ENCODE measurements at places on chromosomes 16 and 17.
A peak's percentile ranks its signal among the peaks of the same experiment; 100 is the strongest.

GRCh38 chr17:36910513-36910912 lies 26.8 kb upstream of the LHX1 start:
- no peaks in the 10 kb centered on the region for H3K36me3 ChIP-seq
- no peak for DNase-seq
- no peaks in the 10 kb centered on the region for H3K27me3 ChIP-seq

DNA sequence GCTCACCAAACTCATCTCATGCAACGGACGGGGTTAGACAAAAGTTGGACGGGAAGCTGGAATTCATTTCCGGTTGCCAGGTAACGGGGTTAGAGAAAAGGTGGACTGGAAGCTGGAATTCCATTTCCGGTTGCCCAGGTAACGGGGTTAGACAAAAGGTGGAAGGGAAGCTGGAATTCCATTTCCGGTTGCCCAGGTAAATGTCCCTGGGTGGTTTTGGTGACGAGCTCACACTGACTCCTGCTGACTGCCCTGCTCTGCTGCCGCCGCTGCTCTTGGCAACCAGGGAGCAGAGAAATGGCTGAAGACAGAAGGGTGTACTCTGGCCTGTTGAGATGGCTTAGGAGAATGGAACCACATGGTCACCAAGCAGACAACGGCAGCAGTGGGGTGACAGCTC lies 170.3 kb upstream of the RPH3AL start:
- H3K27ac ChIP-seq = no peak overlapping the region
- H3K4me3 ChIP-seq = no peak overlapping the region
- no peak for DNase-seq

DNA sequence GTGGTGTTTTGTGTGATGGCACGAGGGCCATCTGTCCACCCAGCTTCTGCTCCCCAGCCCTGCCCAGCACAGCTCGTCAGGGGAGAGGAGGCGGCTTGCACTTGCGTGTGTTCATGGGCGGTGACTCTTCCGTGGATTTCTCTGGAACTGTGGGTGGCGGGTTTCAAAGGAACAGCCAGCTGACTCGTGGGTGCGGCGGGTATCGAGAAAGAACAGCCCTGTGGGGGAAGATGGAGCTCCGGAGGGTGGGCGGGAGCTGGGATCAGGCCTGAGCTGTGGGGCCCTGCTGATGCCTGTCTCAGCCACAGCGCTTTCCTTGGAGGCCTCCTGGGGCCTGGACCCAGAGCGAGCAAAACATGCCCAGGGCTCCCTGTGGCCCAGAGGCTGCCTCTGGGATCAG lies 13.2 kb downstream of the NAGPA start:
- H3K4me3 ChIP-seq = no peak overlapping the region
- H3K27me3 ChIP-seq = no peaks in the 10 kb centered on the region
- no peaks in the 10 kb centered on the region for H3K36me3 ChIP-seq
- peaks cover 2% of the 10 kb centered on the region for H3K4me1 ChIP-seq

DNA sequence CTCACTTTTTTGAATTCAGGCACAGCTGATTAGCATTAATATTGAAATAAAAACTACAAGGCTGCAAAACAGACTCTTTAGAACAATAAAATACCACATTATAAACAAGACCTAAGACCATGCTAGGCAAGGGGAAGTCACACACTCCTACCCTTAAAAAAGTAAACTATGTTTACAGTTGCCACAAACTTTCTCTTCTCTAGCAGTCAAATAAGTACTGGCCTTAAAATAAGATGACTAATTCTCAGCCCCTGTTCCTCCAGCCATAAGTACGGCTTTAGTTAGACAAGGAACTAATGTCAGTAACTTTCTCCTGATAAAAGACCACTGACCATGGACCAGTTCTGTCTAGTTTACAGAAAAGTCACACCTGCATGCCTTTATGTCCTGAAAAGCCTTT lies 19.5 kb upstream of the CPHXL start:
- no peaks in the 10 kb centered on the region for H3K36me3 ChIP-seq
- no peak overlapping the region for H3K4me3 ChIP-seq
- no peak for DNase-seq
- no peaks in the 10 kb centered on the region for H3K4me1 ChIP-seq
- no peaks in the 10 kb centered on the region for H3K27me3 ChIP-seq

GRCh38 chr16:75576384-75576811 lies 10.2 kb downstream of the GABARAPL2 start:
- H3K36me3 ChIP-seq = peaks cover 8% of the 10 kb centered on the region
- DNase-seq = no peak
- H3K27ac ChIP-seq = no peak overlapping the region
- no peaks in the 10 kb centered on the region for H3K27me3 ChIP-seq

GRCh38 chr16:66800856-66801255 lies 528 bp downstream of the TERB1 start:
- H3K27ac ChIP-seq = no peak overlapping the region
- H3K4me1 ChIP-seq = no peaks in the 10 kb centered on the region
- no peak for DNase-seq
- H3K36me3 ChIP-seq = peaks cover 16% of the 10 kb centered on the region

DNA sequence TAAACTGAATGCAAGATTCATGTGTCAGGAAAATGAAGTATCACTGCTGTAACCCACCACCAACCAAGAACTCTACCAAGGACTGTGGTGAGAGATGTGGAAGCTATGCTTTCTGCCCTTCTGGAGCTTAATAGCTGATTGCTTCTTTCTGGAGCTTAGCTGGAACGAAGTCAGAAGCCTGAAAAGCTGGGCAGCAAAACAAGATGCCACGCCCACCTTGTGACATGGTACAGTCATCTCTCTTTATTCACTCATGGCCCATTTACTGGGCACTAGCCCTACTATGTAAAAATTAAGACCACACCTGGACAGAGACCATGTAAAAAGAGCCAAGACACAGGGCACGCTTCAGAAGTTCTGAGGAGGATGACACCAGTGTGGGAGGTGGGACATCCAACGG lies 48.1 kb downstream of the TEX2 start:
- H3K36me3 ChIP-seq = peaks cover 10% of the 10 kb centered on the region
- H3K27me3 ChIP-seq = no peaks in the 10 kb centered on the region
- H3K27ac ChIP-seq = no peak overlapping the region
- no peaks in the 10 kb centered on the region for H3K4me1 ChIP-seq

DNA sequence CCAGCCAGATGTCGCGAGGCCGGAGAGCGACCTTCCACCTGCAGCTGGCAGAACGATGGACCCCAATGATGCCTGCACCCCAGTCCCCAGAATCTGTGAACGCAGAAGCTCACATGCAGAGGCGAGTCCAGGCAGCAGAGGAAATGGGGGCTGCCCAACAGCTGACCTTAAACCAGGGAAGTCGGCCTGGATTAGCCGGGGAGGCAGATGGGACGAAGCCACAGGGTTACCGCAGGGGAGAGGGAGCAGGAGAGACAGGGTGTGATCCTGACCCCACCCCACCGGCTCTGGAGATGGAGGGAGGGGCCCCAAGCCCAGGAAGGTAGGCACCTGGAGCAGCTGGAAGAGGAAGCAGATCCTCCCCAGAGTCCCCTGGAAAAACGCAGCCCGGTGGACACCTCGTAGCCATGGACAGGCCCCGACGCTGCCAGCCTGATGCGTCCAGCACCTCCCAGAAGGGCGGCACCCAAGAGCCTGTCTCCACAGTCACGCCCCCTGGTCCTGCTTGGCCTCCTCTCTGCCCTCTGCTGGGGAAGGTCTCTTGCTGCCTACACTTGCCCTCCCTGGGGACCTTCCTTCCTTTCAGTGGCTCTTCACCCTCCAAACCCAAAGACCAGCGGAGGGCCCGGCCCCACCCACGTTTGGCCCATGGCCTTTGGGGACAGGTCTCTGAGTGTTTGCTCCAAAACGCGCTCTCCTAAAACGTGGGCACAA lies 37.3 kb downstream of the PIEZO1 start:
- H3K4me1 ChIP-seq = peaks cover 15% of the 10 kb centered on the region
- no peak overlapping the region for H3K27ac ChIP-seq
- H3K27me3 ChIP-seq = no peaks in the 10 kb centered on the region
- no peaks in the 10 kb centered on the region for H3K36me3 ChIP-seq
- DNase-seq = peak; percentile 75

- no peaks in the 10 kb centered on the region for H3K4me1 ChIP-seq
- H3K27me3 ChIP-seq = no peaks in the 10 kb centered on the region
- DNase-seq = no peak
- H3K27ac ChIP-seq = no peak overlapping the region
- no peaks in the 10 kb centered on the region for H3K36me3 ChIP-seq
- H3K4me3 ChIP-seq = no peak overlapping the region
Measured at GRCh38 chr16:86317813-86318650, 192.3 kb upstream of the FOXF1 start.

DNA sequence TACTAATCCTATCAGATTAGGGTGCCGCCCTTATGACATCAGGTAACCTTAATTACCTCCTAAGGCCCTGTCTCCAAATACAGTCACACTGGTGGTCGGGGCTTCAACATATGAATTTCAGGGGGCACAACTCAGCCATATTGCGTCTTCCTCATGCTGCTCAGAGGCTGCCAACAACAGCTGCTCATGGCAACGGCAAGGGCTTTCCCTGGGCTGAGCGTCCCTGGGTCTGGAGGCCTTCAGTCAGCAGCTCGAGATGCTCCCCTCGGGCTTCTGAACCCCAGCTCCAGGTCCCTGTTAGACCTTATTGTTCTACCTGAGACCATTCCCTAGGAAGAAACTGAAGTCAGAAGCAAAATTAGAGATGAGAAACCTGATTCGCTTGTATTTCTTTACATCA lies 157.2 kb downstream of the TMEM132E start:
- no peak for DNase-seq
- no peak overlapping the region for H3K4me3 ChIP-seq
- no peaks in the 10 kb centered on the region for H3K4me1 ChIP-seq
- H3K36me3 ChIP-seq = no peaks in the 10 kb centered on the region

GRCh38 chr16:65619606-65620005 lies 497.7 kb upstream of the CDH11 start:
- H3K4me3 ChIP-seq = no peak overlapping the region
- H3K27ac ChIP-seq = no peak overlapping the region
- no peaks in the 10 kb centered on the region for H3K4me1 ChIP-seq
- no peaks in the 10 kb centered on the region for H3K27me3 ChIP-seq
- no peaks in the 10 kb centered on the region for H3K36me3 ChIP-seq
- DNase-seq = no peak

DNA sequence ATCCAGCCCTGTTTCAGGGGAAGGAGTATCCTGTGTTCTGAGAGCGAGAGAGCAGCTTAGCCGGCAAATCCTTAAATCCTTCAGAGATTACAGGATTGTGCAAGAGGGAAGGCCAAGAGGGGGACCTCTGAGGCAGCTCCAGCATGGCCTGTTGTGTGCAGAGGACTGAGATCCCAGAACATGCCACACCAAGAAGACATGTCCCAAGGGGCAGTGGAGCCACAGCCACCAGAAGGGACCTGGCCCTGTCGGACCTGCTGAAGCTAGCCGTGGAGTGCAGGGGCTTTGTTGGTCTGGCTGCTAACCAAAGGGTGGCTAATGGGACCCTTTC lies 1.6 kb upstream of the MRC2 start:
- no peak overlapping the region for H3K27ac ChIP-seq
- no peak overlapping the region for H3K4me3 ChIP-seq

GRCh38 chr16:79009896-79010295 lies 590.6 kb downstream of the MAF start:
- no peaks in the 10 kb centered on the region for H3K4me1 ChIP-seq
- H3K36me3 ChIP-seq = no peaks in the 10 kb centered on the region
- no peak overlapping the region for H3K27ac ChIP-seq
- H3K27me3 ChIP-seq = no peaks in the 10 kb centered on the region
- no peak for DNase-seq

DNA sequence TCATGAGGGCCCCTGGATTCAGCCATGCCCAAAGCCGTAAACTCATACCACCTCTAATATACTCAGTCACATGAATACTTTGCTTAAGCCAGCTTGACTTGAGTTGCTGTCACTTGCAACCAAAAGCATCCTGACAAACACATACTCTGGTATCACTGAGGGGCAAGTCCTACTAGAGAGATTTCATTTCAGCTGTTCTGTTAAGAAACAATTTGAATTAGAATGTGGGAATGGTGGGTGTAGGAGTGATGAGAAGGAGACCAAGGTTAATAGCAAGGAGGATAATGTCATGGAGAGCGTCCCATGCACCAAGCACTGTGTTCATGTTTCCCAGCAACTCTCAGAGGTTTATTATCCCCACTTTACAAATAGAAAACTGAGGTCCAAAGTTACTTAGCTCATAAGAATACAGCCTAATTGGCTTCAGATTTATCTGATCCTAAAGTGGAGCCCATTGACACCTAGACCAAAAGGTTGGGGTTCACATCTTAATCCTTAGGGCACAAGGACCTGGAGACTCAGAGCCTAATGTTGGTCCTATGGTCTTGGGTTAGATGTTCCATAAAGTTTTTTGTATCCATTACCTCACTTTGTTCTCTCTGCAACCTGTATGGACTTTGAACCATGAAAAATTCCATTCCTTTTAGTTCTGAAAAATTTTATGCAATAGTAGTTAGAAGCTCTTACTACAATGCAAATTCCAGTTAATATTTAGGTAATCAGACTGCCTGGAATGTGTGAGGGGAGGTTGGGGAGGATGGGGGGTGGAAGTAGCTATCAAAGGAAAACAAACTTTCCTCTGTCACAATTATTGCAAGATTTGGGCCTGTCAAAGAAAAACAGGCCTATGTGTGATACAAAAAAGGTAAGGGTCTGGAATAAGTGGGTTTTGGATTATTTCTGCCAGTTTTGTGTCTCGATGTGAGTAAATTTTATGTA lies 105.9 kb downstream of the IRX3 start:
- no peak for DNase-seq
- H3K27me3 ChIP-seq = no peaks in the 10 kb centered on the region

GRCh38 chr17:82647593-82648164 lies 565 bp downstream of the WDR45B start:
- H3K4me1 ChIP-seq = peaks cover 19% of the 10 kb centered on the region
- DNase-seq = peak; percentile 40
- peak overlapping the region; percentile 89 for H3K4me3 ChIP-seq
- peaks cover 14% of the 10 kb centered on the region for H3K36me3 ChIP-seq

GRCh38 chr16:3400446-3400778 lies 392 bp downstream of the ZSCAN32 start:
- peaks cover 8% of the 10 kb centered on the region for H3K4me1 ChIP-seq
- no peak for DNase-seq
- H3K27ac ChIP-seq = peak overlapping the region; percentile 58
- no peaks in the 10 kb centered on the region for H3K27me3 ChIP-seq
- peak overlapping the region; percentile 78 for H3K4me3 ChIP-seq
- peaks cover 43% of the 10 kb centered on the region for H3K36me3 ChIP-seq

DNA sequence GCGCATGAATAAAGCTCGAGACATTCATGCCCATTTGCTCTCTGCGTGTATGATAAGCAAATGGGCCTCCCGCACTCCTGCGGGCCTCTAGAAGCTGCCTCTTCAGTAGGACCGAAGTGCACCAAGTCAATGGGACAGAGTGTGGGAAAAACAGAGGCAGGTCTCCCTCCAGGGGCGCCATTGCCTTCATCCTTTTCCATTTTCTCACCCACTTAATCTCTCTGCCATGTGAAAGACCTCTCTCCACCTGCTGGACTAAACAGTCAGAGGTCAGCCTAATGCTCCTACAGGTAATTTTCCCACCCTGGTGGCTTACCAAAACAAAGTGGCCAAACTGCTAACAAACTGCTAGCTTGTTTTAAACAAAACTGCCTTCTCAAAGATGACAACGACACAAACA lies 210.9 kb downstream of the ZFHX3 start:
- no peak overlapping the region for H3K4me3 ChIP-seq
- H3K36me3 ChIP-seq = no peaks in the 10 kb centered on the region
- no peak for DNase-seq
- H3K27ac ChIP-seq = no peak overlapping the region

- H3K4me3 ChIP-seq = no peak overlapping the region
- H3K36me3 ChIP-seq = no peaks in the 10 kb centered on the region
- H3K4me1 ChIP-seq = no peaks in the 10 kb centered on the region
- no peaks in the 10 kb centered on the region for H3K27me3 ChIP-seq
- no peak for DNase-seq
Measured at GRCh38 chr17:44955674-44956425, 8.3 kb upstream of the KIF18B start.

GRCh38 chr17:69760562-69760961 lies 314.5 kb upstream of the KCNJ16 start:
- DNase-seq = no peak
- H3K36me3 ChIP-seq = no peaks in the 10 kb centered on the region
- no peak overlapping the region for H3K27ac ChIP-seq
- H3K4me3 ChIP-seq = no peak overlapping the region

Data from liver (tissue), 10 donors.